Stimulated activated CD4-positive, alpha-beta T cell treated with anti-CD3 and anti-CD28 coated beads, TNF-alpha, amount 100 ng/mL, for 48 hours (primary cell): ENCODE measurements at places on chromosomes 13 and 19.

DNA sequence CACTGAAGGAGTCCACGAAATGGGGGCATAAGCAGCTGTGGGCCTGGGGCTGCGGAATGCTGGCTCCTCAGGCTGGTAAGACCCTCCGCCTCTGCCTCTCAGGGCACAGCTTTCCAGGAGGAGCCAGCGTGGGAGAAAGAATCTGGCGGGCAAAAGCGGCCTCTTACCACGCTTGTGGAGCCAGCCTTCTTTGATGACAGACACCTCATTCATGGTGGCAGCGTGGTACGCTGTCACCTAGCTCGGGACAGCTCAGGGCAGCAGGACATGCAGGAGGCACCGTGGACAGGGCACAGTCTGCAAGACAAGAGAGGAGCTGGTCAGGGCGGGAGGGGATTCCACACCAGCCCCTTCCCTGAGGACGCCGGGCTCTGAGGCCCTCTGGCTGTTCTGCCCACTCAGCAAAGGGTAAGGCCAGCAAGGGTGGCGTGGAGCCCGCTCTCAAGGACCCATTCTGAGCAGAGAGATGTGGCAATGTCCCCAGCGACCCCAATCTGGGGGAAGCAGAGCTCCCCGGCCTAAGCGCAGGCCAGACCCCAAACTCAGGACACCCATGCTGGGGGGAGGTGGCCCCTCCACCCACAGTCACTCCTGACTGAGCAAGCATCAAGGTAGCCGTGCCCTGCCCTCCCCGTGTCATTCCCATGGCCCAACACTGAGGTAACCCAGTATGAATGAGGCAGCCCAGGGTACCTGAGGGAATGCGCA lies 19.9 kb downstream of the AKT2 start:
- DNase-seq: no peak

- no peak for DNase-seq
These were observed 12.9 kb downstream of the STARD13 start for GRCh38 chr13:33272531-33273124.

DNA sequence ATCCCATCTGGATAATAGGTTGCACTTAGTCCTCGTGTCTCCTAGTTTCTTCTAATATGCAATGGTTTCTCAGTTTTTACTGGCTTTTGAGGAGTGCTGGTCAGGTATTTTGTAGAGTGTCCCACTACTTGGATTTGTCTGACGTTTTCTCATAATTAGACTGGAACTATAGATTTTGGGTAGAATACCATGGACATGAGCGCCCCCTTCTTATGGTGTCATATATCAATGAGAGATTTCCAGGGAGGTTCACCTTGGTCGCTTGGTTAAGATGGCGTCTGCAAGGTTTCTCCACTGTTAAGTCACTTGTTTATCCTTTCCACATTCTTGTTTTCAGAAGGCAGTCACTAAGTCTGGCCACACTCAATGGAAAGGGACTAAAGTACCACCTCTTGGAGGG lies 6.7 kb downstream of the SOHLH2 start:
- DNase-seq: no peak

- no peak for DNase-seq
These were observed 324.6 kb downstream of the KLF12 start for GRCh38 chr13:73809561-73809960.

GRCh38 chr13:80030491-80030890 lies 310.4 kb downstream of the SPRY2 start:
- no peak for DNase-seq

- no peak for DNase-seq
These were observed 243.2 kb downstream of the OXGR1 start for GRCh38 chr13:96751089-96751488.

GRCh38 chr13:79749984-79750551 lies 269.1 kb downstream of the NDFIP2 start:
- DNase-seq: no peak

DNA sequence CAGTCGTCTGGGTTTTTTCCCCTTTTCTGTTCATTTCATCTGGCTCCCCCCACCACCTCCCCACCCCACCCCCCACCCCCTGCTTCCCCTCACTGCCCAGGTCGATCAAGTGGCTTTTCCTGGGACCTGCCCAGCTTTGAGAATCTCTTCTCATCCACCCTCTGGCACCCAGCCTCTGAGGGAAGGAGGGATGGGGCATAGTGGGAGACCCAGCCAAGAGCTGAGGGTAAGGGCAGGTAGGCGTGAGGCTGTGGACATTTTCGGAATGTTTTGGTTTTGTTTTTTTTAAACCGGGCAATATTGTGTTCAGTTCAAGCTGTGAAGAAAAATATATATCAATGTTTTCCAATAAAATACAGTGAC lies 9.3 kb downstream of the CALM3 start:
- DNase-seq: no peak
